Central memory CD4-positive, alpha-beta T cell (primary cell): ENCODE measurements at places on chromosomes 6 and 20.

DNA sequence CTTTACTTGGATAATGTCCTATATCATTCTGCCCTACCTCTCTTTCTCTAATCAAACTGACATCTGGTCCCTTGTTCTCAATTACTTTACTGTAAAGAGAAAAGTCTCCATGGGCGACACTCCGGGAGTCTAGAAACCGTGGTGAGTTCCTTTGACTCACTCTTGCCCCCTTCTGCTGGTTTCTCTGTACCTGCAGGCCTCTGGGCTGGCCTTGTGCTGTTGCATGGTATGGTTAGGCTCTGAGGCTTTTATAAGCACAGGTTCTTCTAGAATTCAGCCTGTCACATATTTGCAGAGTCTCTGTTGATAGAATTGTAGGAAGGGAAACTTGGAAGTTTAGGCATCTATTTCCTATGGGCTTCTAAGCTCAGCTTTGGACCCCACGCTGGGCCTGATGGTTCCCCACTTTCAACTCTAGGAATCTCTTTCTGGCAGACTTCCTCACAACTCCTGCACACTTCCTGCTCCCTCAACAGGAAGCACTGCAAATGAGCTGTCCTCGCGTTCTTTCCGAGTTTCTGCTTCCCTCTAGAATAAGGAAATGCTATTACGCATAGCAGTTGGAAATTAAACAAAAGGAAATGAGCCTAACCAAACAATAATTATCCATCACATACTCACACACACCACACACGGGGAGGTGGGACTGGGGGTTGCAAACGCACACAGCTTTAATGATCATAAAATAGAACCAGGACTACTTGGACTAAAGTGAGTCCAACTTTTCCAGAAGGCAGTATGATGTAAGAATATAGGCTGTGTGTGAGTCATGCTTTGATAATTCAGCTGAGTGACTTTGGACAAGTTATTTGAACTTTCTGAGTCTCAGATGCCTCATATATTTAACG lies 683.3 kb downstream of the QKI start:
- no peak for DNase-seq

DNA sequence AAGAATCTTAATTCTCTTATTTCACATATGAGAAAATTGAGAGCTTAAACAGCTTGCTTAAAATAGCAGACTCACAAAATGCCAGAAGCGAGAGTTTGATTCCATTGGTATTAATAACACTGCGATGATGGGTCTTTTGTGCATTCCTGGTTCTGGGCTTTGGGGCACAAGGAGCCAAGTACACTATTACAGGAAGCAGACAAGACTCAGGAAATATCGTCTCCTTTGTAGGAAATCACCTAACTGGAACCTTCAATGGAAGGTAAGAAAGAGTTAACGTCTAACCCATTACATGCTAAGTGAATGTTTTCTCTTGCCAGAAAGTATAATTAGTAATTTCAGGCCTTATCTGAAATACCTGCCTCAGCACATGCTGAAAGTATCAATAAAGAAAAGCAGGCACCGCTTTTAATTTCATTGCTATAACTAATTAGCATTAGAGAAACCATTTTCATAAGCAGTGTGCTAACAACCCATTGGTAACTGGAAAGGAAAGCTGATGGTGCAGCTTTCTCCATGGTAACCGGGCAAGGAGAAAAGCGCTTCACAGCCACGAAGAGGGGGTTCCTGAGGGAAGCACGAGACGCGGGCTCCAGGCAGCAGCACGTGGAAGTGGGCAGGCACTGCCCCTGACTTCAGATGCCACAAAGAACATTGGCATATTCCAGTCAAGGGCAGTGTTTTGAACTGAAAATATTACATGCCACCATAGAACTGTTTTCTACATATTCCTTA lies 206.7 kb upstream of the AGPAT4 start:
- no peak for DNase-seq

- no peak for DNase-seq
Measured at GRCh38 chr20:33810259-33810658, 889 bp upstream of the CHMP4B start.

GRCh38 chr6:125919618-125920017 lies 37.0 kb upstream of the HINT3 start:
- DNase-seq, result no peak

DNA sequence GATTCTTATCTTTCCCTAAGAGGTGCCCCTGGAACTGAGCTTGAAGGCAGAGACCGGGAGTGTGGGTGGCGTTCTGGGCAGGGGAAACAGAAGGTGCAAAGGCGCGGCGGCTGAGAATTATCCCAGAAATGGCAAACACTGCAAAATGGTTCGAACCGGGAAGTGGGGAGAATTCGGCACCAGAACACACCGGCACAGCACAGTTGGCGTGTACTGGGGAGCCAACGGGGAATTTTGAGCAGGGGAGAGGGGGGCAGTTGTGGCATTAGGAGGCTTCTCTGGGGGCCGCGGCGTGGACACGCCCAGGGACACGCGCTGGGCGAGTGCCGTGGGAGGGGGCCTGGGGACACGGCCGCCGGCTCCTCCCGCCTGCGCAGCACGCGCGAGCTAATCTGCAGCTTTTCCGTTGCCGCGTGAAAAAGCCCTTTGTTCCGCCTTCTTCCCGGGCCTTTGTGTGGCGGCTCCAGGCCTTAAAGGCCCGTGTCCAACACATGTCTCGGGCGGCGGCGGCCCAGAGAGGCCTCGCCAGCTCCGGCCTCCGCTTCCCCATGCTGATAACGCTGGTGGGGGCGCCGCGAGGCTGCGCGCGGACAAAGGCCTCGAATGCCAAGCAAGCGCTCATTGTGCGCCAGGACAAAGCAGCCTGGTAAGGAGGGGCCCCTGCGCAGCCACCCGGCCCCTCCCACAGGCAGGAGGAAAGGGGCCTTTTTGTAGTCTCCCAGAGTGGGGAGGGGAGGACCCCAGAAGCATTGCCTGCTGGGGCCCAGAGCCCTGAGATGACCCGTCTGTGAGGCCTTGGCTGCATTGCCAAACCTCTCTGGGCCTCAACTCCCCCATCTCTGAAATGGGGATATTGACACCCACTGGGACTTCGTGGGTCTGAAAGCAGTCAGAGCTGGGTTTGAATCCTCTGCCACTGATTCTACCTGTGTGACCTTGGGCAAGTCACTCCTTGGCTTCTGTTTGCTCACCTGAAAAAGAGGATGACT lies 82.8 kb downstream of the CD40 start:
- no peak for DNase-seq

DNA sequence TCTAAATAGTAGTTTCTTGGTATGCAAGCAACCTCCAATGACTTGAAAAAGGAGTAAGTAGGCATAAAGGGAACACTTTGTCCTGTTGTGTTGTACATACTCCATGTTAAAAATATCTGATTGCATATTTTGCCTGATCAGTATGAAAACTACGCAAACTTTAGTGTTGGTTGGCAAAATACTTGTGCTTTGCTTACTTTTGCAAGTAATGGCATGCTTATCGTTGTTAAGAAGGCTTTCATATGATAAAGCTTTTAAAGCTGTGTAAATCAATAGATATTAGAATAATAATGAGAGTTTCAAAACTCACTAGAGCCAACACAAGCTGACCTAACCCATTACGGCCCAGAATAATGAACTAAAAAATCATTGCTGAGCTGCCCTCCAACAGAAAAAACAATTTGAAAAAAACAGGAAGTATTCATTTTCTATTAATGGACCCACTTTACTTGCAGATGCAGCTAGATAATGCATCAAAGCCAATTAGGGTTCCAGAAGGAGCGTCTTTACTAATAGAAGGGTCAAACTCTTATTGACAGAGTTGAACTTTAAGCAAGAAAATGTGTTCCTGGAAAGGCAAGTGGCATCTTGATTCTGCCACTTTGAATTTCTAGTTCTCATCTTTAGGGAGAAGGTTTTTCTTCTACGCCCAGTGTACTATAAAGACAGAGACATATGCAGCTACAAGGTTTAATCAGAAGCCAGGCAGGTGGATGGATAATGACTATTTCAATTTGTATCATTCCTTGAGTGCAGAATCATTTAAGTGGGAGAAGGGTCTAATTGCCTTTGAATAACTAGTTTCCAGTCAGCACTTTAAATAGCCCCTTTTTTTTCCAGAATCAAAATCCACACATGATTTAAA lies 82.2 kb downstream of the SNAP25 start:
- no peak for DNase-seq

- DNase-seq, result no peak
Measured at GRCh38 chr20:30286157-30286556, 971.3 kb upstream of the DEFB115 start.

GRCh38 chr6:11606332-11606731 lies 68.8 kb downstream of the TMEM170B start:
- no peak for DNase-seq

DNA sequence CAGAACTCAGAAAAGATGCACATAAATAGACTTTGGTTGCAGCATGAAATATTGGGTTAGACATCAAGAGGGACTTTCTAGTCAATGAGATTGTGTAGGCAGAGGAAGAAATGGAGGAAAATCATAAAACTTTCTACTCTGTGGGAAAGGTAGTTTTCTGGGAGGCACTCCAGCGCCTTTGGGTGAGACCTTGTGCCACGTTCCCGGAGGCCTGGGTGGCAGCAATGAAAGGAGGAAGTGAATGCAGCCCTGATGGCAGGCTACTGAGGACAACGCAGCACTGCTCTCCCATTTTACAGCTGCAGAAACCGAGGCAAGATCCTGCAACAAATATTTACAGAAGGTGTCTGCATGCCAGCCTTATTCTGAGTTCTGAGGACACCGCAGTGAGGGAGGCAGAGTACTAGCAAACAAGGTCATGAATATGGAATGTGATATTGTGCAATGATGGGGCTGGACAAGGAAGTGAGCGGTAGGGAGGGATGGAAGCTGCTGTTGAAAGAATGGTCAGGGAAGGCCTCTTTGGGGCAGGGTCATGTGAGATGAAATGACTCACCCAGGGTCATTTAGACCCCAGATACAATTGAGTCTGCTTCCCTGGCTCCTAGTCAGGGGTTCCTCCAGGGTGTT lies 159.1 kb downstream of the TFAP2C start:
- no peak for DNase-seq

DNA sequence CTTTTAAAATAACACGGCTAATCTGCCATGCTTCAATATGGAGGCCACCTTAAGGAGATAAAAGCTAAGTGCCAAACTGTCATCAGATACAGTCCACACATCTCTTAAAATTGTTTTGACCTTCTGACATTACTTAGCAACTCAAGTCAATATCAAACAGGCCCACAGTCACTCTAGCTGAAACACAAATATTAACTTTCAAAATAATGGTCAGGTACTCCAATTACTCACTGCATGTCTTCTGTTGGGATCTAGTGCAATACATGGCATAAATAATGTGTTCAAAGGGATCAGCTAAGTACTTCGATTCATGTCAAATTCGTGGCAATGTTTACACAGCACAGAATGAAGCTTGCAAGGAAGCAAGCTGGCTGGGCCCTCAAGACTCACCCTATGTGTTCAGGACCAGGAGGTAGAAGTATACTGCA lies 133.9 kb upstream of the BEND6 start:
- DNase-seq, result no peak

DNA sequence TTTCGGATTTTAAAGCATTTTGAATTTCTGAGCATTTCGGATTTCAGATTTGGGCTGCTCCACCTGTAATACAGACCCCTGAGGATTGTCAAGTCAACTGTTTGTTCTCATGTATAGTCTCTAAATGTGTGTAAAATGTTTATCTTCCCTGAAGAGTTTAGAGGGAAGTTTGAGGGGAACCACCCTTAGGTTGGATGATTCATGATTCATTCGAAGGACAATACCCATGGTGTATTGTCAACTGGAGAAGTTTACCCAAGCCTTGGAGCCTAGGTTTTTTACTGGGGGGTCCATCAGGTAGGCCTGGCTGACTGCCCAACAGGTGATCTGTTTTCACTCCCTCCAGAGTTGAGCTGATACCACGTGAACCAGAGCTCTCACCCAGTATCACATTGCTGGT lies 18.9 kb downstream of the GSTA4 start:
- no peak for DNase-seq

- no peak for DNase-seq
Measured at GRCh38 chr6:13927203-13927602, 2.5 kb downstream of the RNF182 start.

- DNase-seq, result peak; percentile 76
Measured at GRCh38 chr6:3159805-3160781, 2.7 kb upstream of the TUBB2A start.

GRCh38 chr20:32580970-32581838 lies 3.9 kb downstream of the NOL4L start:
- peak; percentile 14 for DNase-seq

- no peak for DNase-seq
Measured at GRCh38 chr20:44544263-44544662, 22.4 kb upstream of the SERINC3 start.

- DNase-seq, result no peak
Measured at GRCh38 chr6:113829696-113830045, 27.5 kb upstream of the MARCKS start.

GRCh38 chr20:51739722-51740249 lies 28.4 kb downstream of the ATP9A start:
- DNase-seq, result no peak

GRCh38 chr6:170497841-170498301 lies 55.2 kb downstream of the PSMB1 start:
- no peak for DNase-seq

DNA sequence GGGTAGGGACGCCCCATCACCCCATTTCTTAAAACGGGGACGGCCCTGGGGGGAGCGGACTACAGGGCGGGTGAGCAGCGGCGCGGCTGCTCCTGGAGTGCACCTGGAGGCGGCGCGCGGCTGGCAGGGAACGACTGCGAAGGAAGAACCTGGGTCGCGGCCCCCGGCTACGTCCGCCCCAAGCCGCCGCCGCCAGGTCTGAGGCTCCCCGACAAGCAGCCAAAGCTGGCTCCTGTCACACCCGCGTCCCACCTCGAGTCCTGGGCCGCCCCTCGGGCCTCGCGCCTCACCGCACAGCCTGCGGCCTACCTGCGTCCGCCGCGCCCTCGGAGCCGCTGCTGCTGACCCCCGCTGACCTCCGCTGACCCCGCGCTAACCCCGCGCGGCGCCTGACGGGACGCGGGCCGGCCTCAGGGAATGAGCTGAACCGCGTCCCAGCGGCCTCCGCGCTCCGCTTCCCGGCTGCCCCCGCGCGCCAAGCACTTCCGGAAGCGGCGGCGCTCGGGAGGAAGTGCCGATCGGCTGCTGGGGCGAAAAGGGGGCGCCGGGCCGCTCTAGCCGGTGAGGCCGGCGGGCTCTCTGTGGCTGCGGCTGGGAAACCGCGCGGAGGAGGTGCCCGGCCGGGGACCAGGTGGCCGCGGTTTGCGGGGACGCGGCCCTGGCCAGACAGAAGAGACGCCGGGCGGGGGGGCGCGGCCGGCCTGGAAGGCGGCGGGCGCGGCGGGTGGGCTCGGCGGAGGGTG lies at the start of the genes ARFRP1 and ZGPAT:
ARFRP1 (minus strand) TSS at position 419 of the 743 bp plus-strand sequence. CDS start 885 bp downstream, outside the sequence.
ZGPAT (plus strand) TSS at position 482 of the 743 bp plus-strand sequence. CDS start 542 bp downstream, outside the sequence.
- peak; percentile 84 for DNase-seq

GRCh38 chr6:37313723-37314486 lies 39.9 kb upstream of the RNF8 start:
- no peak for DNase-seq

GRCh38 chr6:14462135-14462534 lies 344.6 kb downstream of the CD83 start:
- no peak for DNase-seq

- no peak for DNase-seq
Measured at GRCh38 chr6:11731423-11731822, 47.2 kb downstream of the ADTRP start.

GRCh38 chr20:49245921-49246740 lies 26.9 kb downstream of the DDX27 start:
- peak; percentile 25 for DNase-seq
